ENCODE measurements at places on chromosomes 6 and 20.

GRCh38 chr20:57417830-57418780, 26.9 kb downstream of the RBM38 start:
- no peak for DNase-seq

DNA sequence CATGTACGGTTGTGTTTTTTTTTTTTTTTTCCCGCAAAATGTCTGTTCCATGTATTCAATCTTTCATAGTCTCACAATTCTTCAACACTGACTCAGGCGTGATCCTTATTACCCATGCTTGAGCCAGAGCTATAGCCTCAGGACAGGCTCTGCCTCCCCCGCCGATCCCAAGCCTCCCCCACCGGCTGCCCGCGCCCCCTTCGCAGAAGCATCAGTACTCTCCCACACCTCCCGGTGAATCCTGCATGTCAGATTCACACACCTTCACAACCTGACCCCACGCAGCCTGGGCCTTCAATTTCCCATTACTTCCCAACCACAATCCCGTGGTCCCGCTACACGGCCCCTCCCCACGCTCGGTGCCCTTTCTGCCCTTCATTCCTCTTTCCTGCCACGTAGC, 401.5 kb upstream of the JARID2 start:
- no peak for DNase-seq

GRCh38 chr20:24236201-24236600, 233.2 kb upstream of the SYNDIG1 start:
- no peak for DNase-seq

DNA sequence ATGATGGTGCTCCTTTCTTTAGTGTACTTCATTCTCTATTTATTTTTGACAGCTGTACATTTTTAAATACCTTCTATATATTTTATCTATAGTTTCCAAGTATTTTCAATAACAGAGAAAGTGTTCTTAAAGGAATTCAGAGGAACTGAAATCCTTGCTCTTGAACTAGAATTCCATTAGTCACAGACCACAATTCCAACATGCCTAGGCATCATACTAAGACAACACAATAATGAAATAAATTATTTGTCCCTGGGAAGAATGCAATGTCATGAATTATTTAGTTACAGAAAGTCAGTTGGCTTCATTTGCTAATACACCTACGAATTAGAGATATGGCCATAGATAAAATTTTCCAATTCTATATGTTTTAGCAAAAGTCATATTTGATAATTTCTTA, 671.2 kb downstream of the EPHA7 start:
- no peak for DNase-seq

- no peak for DNase-seq
These were observed 984 bp downstream of the VARS2 start for GRCh38 chr6:30914854-30915590.

GRCh38 chr6:136739501-136739900, 52.8 kb downstream of the MAP3K5 start:
- no peak for DNase-seq

DNA sequence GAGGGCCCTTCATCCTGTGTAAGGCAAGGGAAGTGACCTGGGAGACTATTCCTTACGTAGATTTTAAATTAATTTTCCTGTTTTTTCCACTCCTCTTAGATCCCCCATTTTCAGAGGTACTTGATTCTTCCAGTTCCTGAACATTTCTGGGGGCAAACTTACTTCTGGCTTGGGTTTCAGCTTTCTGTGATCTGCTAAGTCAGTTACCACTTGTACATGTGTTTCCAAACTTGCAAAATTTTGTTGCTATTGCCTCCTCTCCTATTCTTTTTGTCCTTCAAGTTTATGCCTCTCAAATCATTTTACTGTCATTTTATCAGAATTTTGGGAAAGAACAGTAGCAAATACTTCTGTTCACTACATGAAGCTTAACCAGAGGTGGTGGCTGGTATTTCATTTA, 81.2 kb downstream of the QRSL1 start:
- no peak for DNase-seq

DNA sequence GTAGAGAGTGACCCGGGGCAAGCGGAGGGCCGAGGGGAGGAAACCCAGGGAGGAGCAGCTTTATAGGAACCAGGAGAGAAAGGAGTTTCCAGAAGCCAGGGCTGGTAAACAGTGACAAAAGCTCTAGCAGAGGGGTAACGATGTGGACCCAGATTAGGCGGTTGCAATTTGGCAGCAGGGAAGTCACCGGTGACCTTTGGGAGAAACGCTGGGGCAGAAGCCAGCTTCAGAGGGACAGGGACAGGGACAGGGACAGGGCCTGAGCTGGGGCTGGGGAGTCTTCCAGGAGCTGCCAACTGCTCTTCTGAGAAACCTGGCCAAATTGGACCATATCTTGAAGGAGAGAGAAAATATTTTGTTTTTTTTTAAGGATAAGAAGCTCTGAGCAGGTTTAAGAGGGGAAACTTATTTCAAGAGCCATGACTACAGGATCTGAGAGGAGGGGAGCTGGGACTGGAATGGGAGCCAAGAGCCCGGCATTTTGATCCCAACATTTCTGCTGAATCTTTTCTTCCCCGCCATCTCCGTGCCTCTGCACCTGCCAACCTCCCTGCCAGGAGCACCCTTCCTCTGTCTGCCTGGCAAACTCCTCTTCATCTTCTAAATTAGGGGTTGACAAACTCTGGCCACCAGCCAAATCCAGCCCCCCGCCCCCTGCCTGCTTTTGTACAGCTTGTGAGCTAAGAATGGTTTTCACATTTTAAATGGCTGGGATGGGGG, 22.6 kb upstream of the PREX1 start:
- peak; percentile 24 for DNase-seq

GRCh38 chr20:31475472-31476293, 595 bp downstream of the REM1 start:
- no peak for DNase-seq

- no peak for DNase-seq
These were observed 106.4 kb downstream of the SNX5 start for GRCh38 chr20:17862171-17862570.

DNA sequence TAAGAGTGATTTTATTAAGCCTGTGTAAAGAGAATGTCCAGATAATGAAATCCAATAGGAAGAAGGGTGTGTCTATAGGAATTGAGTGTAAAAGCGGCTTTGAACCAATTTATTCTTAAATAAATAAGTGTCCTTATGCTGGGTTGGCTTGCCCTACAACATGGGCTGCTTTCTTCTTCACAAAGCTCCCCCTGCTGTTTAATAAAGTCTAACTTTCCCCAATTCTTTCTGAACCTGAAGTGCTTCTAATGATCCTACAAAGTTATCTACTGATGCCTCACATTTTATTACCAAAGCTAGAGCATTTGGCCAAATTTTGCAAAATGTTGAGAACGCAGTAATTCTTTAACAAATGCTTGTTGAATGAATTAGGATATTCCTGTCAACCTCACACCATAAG, 36.3 kb upstream of the SIRT5 start:
- DNase-seq, result no peak

DNA sequence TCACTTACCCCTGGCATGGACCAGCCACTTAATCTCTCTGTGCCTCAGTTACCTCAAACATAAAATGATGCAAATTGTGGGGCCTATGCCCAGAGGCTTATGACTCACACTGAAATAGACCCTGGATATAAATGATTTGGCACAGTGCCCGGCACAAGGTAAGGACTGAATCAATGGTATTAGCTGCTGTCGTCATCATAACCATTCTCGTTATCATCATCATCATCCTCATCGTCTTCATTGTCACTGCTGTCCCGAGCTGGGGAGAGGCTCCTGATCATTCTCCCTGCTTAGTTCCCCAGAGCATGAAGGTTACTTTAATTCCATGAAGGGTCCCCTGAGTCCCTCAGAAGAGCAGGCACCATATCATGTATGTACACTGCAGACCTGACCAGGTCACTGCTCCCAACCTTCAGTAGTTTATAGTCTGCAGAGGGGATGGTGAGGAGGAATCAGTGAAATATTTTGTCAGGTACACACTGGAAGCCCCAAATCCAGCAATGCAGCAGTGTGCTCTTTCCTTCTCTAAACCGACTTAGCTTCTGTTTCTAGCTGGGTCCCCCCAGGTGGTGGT, 149.3 kb downstream of the TAF4 start:
- no peak for DNase-seq

GRCh38 chr6:108421366-108421765, 126.5 kb downstream of the AFG1L start:
- DNase-seq, result no peak

GRCh38 chr20:19648024-19648423, 110.0 kb upstream of the RIN2 start:
- DNase-seq, result no peak

- no peak for DNase-seq
These were observed 267.0 kb downstream of the TAF4 start for GRCh38 chr20:61798632-61799031.

GRCh38 chr6:24640166-24640565, 5.8 kb downstream of the KIAA0319 start:
- DNase-seq, result no peak

DNA sequence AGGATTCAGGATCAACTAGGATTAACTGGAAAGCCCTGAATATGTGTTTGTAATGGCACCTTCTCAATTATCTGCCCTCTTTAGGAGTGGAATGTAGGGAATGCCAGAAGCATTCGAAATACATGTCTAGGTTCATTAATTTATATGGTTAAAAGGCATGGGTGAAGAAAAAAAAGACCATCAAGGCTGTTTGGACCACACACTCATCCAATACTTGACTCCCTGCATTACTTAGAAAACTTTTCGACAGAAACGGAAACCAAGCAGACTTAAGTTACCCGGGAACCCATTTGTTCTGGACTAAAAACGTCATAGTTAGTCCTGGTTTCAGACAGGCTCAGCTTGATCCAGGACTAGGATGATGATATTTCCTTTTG, 33.2 kb downstream of the SLC2A10 start:
- DNase-seq, result no peak

DNA sequence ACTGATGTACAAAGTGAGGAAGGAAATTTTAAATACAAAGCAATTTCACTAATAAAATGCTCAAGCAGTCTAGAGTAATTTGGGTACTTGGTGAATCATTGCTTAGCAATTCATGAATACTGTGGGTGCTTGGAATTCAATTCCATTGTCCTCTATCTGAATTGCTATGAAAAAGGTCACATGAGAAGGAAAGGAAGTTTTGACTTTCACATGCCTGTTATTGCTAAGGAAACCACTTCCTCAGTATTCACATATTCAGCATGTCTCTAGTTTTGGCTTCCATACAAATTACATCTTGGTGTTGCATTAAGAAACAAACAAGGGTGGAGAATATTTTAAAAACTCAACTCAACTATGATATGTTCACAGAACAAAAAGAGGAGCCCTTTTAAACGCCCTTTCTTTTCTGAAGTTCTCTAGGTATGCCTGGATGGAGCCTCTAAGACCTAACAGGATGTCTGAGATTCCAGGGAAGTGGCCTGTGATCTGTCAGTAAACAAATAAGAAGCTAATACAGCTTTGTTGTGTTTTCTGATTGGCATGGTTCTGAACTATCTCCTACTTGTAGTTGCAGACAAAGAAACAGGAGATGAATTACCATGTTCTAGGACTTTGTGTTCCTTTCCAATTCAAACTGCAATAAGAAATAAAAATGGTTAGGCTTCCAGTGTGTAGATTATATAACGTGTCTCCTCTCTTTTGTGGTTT, 190.4 kb downstream of the OGFRL1 start:
- DNase-seq, result no peak

GRCh38 chr6:56593801-56594318, 48.8 kb downstream of the DST start:
- DNase-seq, result no peak

DNA sequence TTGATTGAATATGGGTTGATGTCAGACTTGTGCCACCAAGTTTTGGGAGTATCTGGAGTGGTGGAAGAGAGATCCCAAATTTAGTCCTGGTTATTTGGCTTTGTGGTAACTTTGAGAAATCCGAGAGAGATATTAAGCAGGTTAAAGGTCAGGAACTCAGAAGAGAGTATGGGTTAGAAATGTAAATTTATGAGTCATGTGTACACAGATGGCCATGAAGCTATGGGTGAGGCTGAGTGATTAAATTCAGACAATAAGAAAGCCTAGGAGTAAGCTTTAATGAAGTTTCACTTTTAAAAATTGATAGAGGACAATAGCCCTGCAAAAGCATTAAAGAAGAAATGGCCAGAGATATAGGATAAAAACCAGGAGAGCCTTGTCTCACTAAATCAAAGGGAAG, 14.3 kb downstream of the RIMS1 start:
- no peak for DNase-seq

- no peak for DNase-seq
These were observed 175.0 kb downstream of the GMPR start for GRCh38 chr6:16413399-16413798.

DNA sequence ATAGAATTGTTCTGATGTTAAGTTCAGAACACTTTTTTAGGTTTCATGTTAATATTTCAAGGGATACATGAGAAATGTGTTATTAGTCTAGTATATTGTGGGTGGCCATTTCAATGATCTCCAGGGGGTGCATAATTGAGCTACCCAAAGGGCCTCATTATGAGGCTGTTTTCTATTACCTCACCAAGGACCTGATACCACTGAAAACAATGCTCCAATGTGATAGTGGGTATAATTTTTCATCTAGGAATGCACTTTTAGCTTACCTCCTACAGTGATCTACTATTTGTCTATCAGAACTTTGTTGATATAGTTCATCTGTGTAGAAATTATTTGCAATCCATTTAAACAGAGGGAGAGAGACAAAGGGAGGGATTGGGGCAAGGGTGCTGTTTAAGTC, 106.8 kb upstream of the HS3ST5 start:
- DNase-seq, result no peak

DNA sequence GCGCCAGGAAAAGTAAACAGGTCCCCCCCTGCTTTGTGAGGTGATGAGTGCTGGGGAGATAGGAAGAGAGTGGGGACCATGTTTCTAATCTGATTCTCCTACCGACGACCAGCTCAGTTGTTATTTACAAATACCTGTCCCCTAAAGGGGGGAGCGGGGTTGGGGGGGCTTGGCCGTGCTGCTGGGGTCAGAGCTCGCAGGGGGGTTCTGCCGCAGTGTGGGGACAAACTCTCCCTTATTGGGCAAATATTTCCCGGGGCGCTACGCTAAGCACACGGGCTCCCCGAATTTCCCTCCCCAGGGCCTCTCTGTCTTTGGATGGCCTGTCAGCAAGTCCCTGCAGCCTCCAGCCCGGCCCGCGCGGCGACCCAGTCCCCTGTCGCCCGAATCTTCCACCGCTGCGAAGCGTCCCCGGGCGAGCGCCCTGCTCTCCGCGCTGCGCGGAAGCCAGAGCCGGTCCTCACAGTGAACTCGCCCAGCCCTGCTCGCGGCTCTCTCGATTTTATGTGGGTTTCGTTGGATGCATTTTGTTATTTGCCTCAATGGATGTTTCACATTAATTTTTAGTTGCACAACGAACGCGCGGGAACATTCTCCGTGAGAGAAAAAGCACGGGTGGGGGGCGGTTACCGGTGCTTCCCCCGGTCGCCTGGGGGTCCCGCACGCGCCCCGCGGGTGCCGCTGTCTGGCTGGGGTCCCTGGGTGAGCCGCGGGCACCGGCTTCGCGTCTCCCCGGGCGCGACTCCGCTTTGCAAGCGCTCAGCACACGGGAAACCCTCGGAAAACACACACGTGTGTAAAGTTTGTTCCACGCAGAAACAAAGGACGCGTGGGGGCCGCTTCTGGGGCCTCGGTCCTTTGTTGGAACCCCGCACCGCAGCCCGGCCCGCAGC, 1.5 kb upstream of the STX16 start:
- no peak for DNase-seq

Measured in SHP77 treated with DMSO at 0.1 percent for 48 hours (cell line).